ENCODE measurements at places on chromosomes 6 and 20. TPM values are rescaled to one million over a fixed set of nuclear protein-coding genes. Genes with fewer than 3 reads are reported as not detected.

The SLC25A27 gene
- 8.8 TPM for total RNA-seq

- DNase-seq, result no peak
Measured at GRCh38 chr6:133610227-133610840, 278.6 kb upstream of the TCF21 start.

The ARMH2 gene
- not detected for total RNA-seq

DNA sequence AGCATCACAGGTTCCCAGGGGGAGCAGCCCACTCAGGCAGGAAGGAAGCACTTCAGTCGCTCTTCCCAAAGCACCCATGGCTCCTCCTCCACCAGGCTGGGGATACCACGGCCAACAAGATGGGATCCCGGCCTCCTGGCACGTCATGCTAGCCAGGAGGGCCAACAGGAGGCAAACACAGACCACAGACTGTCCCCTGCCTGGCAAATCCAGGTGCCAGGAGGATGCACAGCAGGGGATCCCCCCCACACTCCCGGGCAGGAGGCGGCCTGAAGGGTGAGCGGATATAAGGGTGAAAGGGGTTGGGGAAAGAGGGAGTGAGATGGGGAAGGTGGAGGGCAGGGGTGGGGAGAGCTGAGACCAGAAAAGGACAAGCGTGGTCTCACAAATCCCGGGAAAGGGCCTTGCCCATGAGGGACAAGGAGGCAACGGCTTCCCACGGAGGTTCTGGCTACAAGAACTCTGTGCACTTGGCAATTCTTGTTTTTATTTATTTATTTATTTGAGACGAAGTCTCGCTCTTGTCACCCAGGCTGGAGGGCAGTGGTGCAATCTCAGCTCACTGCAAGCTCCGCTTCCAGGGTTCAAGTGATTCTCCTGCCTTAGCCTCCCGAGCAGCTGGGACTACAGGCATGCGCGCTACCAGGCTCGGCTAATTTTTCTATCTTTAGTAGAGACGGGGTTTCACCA lies 7.2 kb downstream of the PXDC1 start:
- no peak for DNase-seq

DNA sequence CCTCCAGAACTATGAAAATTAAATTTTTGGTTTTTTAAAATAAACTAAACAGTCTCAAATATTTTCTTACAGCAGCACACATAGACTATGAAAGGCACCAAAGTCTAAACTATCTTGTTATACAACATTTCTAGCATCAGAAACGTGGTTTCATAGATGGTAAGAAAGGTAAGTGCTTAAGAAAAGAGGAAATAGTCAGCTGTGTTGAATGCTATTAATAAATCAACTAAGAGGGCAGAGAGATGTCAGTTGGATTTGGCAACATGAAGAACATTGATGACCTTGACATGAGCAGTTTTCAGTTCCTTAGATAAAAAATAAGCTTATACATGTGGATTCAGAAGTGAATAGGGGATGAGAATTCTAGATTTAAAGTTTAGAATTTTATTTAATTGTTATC lies 113.6 kb downstream of the RFX6 start:
- DNase-seq, result no peak

The EBF4 gene
- total RNA-seq, result 6.6 TPM

GRCh38 chr6:125574604-125575003 lies 174.8 kb upstream of the HEY2 start:
- no peak for DNase-seq

- DNase-seq, result no peak
Measured at GRCh38 chr20:21387528-21387927, 9.8 kb downstream of the NKX2-4 start.

DNA sequence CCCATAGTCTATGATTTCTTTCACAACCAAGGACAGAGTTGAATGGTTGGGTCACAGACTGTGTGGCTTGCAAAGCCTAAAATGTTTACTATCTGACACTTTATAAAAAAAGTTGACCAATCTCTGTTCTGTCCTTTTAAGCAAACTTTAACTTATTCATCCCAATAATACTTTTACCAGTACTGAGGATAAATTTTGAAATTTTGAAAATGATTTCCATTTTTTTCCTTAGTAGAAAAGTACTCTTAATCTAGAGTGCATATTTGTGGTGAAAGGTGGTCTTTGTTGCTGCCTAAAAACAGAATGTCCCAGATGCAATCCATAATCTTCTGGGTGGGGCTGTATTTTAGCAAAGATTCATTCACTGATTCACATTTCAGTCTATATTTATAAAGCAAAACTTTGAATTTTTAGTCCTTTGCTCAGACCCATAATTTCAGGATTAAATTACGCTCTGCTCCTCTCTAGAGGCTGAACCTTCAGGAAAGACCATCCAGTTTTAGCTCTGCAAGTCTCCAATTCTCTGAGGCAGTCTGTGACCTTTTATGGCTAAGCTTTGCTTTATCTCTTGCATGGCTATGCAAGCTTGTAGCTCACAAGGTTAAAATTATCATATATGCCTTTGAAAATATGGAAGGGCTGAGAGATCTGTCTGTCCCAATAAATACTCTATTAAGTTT lies 573.5 kb downstream of the COL12A1 start:
- no peak for DNase-seq

The TMEM14C gene
- total RNA-seq, result 53.6 TPM

- peak; percentile 40 for DNase-seq
Measured at GRCh38 chr6:169723991-169724493, 258 bp downstream of the PHF10 start.

GRCh38 chr6:39124114-39124513 lies 9.1 kb upstream of the SAYSD1 start:
- DNase-seq, result no peak

- no peak for DNase-seq
Measured at GRCh38 chr20:59718071-59718470, 113.7 kb downstream of the PHACTR3 start.

- no peak for DNase-seq
Measured at GRCh38 chr6:149940672-149940982, 1.2 kb upstream of the ULBP2 start.

DNA sequence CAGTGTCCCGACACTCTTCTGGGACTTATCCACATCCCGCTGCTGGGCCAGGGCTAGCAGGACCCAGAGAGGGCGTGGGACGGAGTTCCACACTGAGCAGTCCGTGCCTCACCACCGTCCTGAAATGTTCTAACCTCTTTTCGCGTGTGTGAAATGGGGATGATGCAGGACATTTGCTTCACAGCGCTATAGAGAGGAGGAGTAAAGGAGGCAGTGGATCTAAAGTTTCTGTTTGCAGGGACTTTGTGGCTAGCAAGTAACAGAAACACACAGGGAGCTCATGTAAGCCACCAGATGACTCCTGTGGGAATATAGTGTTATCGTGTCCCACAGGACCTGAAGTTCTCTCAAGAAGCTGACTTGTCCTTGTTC lies 634 bp downstream of the ITPA start:
- DNase-seq, result no peak

The RCAN2 gene
- 2.2 TPM for total RNA-seq

The HRH3 gene
- total RNA-seq, result not detected

The ENPP5 gene
- 18.7 TPM for total RNA-seq

The SIGLEC1 gene
- not detected for total RNA-seq

DNA sequence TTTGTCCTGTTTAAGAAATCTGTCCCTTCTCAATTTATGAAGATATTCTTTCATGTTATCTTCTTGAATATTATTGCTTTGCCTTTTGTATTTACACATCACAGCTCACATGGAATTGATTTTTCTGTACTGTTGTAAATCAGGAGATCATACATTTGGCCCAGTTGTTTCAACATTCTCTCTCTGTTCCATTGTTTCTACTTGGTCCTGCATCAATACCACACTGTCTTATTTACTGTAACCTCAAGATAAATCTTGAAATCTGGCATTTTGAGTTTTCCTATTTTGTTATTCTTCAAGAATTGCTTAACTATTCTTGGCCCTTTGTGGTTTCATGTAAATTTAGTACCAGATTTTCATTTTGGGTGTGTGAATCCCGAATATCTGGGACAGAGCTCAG lies 121.7 kb upstream of the CCN2 start:
- DNase-seq, result no peak

- DNase-seq, result no peak
Measured at GRCh38 chr6:33642897-33643296, 21.8 kb downstream of the ITPR3 start.
